Amygdala (tissue), 56 donors: ENCODE measurements at places on chromosomes 4 and X.
A peak's percentile ranks its signal among the peaks of the same experiment; 100 is the strongest.

DNA sequence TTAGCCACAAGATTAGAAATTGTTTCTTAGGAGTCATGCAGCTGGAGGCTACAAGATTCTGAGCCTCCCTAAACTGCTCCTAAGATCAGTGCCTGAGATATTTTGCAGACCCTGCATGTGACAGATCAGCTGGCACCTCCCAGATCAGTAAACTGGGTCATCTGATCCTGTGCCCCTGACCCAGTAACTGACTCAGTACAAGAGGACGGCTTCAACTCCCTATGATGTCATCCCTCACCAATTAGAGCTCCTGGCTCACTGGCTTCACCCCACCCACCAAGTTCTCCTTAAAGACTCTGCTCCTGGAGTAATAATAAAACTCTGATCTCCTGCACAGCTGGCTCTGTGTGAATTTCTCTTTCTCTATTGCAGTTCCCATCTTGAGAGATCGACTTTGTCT is 45.4 kb upstream of the PNPLA4 start:
- DNase-seq, result no peak

DNA sequence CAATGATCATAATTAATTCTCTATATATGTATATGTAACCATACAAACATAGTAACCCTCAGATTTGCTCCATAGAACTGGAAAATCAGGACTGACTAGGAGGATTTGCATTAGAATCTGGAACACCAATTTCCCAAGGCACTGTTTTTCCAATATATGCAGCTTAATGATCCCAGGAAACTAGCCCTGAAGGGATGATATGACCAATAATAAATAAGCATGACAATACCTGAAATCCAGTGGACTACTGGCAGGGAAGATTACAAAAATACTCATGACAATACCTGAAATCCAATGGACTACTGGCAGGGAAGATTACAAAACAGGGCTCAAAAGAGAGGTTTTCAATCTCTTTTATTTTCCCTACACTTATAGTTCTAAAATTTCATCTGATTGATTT is 98.4 kb downstream of the PCDH7 start:
- DNase-seq, result no peak

- DNase-seq, result no peak
These were observed 7.3 kb upstream of the IGFBP7 start for GRCh38 chr4:57117491-57117890.

DNA sequence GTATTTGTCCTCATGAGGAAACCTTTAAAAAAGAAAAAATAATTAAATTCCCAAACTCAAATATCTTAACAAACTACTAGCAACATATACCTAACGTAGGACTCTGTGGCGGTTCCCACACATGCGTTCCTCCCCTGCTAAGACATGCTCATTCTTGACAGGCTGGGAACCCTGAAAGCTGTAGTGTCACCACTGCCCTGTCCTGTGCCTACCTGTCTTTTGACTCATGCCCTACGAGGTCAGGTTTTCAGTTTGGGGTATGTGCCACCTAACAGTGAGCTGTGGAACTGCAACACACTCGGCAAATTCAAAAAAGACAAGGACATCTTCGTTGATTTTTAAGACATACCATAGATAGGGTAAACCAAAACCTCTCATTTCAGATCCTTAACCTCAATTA is 17.8 kb downstream of the IDS start:
- DNase-seq, result no peak

GRCh38 chr4:123825596-123826291 is 429.1 kb downstream of the SPRY1 start:
- DNase-seq, result no peak

DNA sequence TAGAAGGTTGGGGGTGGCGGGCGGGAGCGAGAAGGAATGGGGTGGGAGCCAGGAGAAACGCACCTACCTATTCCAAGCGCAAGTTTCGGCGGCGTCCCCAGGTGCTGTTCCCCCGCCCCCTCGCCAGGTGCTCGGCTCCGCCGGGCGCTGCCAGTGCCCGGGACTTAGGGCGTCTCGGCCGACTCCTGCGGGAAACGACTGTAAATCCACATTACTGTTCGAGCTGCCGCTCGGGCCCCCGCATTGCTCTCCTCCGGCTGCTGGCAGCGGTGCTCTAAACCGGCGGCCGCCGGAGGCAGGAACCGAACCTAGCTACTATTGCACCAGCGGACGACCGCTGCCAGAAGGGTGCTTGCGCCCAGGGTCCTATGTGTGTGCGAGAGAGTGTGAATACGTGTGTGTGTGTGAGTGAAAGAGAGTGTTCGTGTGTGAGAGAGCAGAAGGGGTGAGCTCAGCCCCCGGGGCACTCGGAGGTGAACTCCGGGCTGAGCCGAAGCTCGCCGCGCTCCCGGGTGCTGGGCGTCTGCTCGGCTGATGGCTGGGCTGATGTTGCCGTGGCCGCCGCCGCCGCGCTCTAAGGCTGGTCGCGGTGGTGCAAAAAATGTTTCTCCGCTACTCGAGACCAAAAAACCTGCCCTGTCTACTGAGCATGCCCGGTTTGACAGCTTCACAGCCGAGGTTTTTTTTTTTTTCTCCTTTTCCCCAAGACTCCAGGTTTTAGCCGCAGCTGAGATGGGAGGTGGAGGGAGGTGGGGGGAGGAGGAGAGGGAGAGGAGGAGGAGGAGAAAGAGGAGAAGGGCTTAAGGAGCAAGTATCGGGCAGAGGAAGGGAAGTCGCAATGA is 115.7 kb upstream of the TEX13C start:
- peak; percentile 1 for DNase-seq

DNA sequence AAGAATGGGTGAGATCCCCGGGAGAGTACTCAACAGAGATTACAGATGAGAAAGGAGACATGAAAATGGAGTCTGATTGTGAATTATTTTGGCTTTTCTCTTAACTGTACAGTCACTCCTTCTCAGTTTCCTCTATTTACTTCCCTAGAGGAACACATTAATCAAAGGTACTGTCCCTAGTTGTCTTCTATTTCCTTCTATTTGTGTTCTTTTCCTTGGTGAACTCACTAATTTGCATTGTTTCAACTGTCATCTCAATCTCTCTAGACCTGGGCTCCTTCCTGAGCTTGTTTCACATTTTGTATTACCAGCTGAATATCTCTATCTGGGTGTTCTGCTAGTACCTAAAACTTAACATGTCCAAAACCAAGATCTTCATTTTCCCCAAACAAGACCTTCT is 59.8 kb downstream of the ABCB7 start:
- DNase-seq, result no peak
